ENCODE measurements at places on chromosomes 11 and 22.

- DNase-seq = no peak
Measured at GRCh38 chr22:21796863-21797262, 61.3 kb upstream of the YPEL1 start.

DNA sequence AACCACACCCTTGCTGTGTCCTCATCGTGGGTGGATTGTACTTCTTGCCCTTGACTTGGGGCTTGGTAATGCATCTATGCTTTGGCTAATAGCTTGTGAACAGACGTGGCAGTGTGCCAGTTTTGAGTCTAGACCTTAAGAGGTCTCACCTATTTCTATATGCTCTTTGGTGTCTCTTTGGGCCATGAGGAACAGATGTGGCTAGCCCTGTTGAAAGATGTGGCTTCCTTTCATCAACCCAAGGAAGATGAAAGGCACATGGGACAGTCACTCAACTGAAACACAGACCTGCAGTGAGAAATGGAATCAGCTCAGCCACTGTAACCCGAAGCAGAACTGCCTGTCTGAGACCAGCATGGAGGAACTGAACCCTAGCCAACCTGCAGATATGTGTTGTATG, 7.9 kb upstream of the NELL1 start:
- DNase-seq = no peak

DNA sequence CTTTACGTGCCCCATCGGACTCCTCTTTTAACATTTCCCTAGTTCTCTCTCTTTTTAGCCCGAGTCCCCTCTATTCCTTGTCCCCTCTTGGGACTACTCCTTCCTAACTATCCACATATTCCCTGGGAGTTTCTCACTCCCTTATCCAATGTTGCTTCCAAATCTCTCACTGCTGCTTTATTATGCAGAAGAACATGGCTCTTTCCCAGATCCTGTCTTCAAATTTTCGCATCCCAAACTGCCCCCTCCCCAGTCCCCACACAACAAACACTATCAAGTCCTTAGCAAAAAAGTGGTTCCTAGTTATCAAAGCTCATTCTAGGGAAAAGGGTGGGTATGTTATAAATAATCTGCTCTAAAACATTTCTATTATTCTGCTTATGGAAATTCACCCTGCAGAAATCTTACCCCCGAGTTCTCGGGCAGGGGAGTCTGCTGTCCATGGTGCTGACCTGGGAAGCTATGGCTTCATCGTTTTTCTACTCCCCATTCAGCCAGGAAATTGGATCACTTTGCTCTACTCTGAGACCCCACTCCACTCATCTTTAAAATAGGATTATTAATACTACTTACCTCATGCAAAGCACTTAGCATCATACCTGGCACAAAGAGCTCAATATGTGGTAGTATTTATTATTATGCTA, 393.5 kb downstream of the BUD13 start:
- DNase-seq = no peak

GRCh38 chr11:115085461-115086210, 407.3 kb downstream of the NXPE2 start:
- no peak for DNase-seq

DNA sequence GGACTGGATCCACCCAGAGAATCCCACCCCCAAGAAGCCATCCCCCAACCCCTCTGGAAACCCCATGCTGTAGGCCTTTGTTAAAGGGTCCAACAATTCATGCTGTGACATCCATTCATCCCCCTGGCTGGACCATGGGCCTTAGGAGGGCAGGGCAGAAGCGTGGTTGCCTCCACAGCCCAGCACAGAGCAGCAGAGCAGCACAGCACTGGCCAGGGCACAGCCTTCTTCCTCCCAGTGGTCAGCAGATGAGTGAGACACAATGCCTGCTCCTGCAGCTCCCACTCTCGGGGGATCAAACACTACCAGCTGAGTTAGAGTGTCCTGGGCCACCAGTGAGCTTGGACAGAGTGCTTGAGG, 84.5 kb upstream of the LINC01488 start:
- DNase-seq = no peak

All from H54 (cell line).